ENCODE measurements at places on chromosomes 5 and 9.

DNA sequence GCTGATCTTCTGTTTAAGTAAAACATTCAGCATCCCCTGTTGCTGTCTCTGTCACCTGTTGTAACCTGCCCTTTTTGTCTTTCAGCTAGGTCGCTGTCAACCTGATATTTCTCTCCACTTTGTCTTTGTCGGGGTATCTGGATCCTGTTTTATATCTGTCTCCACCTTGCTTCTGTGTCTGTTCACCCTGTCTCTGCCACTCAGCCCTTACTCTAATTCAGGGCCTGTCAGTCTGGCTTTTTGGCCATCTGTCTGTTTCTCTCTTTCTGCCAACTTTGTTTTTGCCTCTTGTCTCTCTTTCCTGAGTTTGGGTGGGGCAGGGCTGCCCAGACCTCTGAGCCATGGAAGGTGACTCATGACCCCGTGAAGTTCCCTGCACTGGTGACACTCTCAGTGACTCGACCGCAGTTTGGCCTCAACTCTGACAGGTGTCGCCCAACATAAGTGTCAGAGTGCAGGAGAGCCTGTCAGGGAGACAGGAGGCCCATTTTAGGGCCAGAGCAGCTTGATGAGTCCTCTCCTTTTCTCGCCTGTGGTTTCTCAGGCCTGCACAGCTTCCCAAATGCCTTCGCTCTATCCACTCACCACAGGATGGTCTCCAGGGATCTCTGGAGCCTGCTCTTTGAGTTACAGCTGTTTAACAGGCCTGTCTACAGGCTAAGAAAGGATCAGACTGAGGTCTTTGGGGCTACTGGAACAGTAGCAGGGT lies 868 bp downstream of the ZBTB43 start:
- DNase-seq, result peak; percentile 3

DNA sequence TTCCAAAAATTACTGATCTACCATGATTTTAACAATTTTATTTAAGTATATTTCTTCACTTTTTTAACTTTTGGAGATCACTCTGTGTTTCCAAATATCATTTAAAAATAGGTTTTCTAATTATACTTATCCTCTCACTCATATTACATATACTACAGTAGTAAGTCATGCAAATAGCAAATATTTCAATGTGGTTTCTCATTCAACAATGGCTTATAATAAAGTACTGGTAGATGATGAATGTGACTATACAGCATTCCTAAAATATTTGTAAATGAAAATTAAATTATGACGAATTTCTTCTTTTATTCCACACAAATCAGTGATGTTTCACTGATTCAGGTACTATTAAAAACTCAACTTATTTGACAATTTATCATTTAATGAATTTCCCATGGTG lies 176.3 kb upstream of the MEF2C start:
- no peak for DNase-seq

DNA sequence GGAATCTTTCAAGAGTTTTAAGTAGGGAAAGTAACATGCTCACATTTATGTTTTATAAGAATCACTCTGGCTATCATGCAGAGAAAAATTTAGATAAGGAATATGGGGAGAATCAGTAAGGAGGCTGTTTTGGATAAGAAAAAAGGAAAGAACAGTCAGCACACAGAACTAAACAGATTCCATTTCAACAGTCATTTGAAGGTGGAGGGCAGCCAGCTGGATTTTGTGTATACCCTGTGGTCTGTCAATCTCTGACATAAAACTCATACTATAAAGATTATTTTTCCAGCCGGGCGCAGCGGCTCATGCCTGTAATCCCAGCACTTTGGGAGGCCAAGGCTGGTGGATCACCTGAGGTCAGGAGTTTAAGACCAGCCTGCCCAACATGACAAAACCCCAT lies 64.2 kb downstream of the PCA3 start:
- no peak for DNase-seq

GRCh38 chr9:83060556-83060955 lies 2.4 kb downstream of the RASEF start:
- DNase-seq, result no peak

- DNase-seq, result peak; percentile 48
Observed at GRCh38 chr5:10248378-10249260, 1.1 kb downstream of the ATPSCKMT start.

DNA sequence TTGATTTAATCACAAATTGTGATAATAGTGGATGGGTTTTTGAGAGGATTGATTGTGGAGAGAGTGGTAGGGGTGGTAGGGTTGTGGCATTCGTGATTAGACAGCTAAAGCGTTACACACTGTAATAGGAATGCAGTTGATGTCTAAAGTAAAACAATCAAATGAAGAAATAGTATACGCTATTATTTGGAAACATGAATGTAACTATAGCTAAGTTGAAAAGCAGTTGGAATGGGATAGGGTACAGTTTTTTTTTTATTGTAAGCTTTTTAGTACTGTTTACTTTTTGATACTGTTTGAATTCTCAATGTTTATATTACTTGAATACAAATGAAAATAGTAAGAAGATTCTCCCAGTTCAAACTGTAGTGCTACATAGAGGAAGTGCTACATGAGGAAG lies 51.8 kb downstream of the RANBP17 start:
- no peak for DNase-seq

GRCh38 chr5:67190861-67191260 lies 5.7 kb downstream of the CD180 start:
- DNase-seq, result no peak

DNA sequence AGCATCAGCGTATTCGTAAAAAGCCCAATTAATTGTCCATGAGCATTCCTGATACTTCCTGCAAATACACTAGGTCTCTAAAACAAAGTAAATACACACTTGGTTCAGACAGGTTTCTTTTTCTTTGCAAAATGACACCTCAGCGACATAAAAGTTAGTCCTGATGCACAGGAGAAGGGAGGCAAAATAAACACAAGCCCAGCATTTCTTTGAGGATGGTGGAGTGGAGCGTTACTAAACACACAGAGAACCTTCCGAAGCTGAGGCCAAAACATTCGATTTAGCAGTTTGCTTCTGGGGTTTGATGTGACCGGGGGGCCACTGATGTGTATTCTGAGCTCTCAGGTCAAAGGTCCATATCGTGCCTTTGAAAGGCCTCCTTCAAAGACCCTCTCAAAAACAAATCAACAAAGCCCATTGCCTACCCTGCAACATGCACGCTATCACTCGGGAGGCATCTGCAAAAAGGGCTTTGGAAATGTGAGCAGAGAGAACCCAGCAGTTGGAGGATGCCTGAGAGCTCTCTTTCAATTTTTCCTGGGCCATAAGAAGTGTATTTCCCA lies 268.4 kb upstream of the PANK3 start:
- DNase-seq, result no peak

DNA sequence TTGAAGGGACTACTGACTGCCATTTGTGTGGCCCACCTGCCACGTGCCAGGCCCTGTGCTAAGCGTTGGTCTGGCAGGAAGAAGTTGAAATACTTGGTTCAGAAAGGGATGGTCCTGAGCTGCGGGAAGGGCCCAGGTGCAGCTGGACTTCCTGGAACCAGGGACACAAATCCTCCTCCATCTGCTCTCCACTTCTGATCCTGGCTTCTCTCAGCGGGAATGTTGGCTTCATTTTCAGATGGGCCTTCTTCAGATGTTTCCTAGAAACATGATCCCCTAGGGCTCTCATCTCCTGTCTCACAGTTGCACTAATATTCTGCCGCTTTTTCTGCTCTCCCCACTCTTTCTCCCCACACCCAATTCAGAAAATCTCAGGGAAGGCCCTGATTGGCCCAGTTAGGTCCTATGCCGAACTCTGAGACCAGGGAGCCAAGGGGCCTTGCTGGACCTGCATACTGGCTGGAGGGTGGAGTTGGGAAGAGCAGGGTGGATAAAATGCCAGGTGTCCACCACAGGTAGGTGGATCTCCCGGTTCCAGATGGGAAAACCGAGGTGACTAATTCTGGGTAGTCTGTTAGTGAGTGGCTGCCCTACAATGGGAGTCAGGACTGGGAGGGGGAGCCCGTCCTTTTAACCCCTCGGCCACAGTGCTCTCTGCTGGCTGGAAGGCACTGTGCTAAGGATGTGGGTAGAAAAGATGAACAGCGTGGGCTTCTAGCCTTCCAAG lies 19.4 kb downstream of the PSAT1 start:
- DNase-seq, result no peak

DNA sequence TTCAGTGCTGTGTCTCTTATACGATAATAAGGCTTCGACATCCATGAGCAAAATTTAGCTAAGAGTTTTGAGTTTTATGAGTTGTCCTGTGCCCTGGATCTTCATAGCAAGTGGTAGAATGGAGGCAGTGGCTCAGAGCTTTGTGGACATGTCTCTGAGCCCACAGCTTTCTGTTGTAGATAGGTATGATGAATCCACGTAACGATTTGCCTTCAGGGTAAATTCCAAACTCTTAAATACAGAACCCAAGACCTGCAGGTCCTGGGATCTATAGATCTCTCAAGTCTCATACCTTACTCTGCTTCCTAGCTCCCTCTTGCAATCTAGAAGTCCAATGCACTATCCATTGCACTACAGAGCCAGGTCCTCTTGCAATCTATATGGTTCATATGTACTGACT lies 59.5 kb upstream of the TLE4 start:
- no peak for DNase-seq

DNA sequence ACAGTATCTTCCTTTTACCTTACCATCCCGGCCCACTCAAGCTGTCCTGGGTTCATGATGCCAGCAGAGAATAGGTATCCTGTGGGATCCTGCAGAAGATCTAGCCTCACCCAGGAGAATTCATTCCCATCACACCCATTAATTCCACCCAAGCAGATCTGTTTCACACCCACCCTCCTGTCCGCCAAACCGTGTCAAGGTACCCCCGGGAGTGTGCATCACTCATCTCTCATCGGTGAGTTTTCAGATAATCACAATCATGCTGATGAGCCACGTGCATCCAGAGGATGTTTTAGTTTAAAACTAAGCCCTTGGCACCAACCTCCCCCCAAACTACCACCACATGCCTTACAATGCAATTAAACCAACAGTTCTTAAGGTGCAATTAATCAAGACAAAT lies 18.8 kb downstream of the ANKH start:
- no peak for DNase-seq

- DNase-seq, result no peak
Observed at GRCh38 chr5:83470526-83471404, 779 bp upstream of the VCAN start.

GRCh38 chr9:101126556-101126955 lies 98.0 kb downstream of the PLPPR1 start:
- no peak for DNase-seq

- DNase-seq, result no peak
Observed at GRCh38 chr9:121073038-121073437, 1.7 kb upstream of the CNTRL start.

DNA sequence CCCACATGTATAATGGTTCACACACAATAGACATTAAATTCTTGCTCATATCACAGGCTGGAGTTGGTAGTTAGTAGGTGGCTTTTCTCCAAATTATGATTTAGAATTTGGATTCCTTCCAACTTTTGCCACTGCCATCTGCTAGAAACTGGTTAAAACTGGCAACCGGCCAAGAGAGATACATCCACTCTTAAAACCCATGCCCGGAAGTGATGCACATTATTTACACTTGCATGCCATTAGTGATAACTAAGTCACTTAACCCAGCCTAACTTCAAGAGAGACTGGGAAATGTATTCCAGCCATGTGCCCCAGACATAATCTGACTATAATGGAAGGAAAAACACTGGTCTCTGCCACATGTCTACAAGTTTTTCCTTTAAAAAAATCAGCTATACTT lies 395.7 kb upstream of the SEMA6A start:
- DNase-seq, result peak; percentile 75

DNA sequence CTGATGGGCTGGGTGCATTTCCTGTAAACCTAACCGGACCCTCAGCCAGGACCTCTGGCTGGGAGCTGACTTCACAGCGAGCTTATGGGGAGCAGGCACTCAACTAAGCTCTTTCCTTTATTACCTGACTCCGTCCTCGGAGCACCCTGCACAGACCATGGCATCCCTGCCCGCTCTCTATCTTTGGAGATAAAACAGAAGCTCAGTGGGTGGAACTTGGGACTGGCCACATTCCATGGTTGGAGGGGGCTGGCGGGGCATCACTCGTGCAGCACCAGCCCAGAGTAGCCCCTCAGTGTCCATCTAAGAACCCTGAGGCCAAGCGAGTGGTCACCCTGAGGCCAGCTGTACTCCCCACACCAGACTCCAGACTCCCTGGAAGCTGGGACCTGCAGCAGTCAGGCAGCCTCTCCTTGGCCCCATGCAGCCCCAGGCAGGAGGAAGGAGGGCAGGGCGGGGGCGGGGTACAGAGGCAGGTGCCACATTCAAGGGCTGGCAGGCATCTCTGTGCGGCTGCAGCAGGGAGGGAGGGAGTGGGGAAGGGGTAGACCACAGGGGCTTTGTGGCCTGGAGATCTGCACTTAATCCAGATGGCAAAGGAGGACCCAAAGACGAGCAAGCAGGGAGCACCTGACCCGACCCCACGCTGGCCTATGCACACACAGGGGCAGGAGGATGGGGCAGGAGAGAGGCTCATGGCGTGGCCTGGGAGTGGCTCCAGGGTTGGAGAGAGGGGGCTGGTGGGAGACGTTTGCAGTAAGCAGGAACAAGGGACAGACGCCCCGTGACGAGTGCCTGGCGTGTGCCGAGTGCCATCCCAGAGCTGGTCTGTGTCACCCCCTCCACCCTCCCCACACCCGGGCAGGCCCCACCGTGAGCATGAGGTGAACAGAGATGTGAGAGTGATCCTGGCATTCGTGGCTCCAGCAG lies 26.1 kb downstream of the GLT6D1 start:
- DNase-seq, result no peak
